Gastrocnemius medialis (tissue), 4 donors: ENCODE measurements at places on chromosomes 16 and 17. TPM values are rescaled to one million over a fixed set of nuclear protein-coding genes. Genes with fewer than 3 reads are reported as not detected.

KRT32 gene
- total RNA-seq = not detected

SULT1A1 gene
- 6.6 TPM for total RNA-seq

RTN4RL1 gene
- total RNA-seq = 0.78 TPM

OR1F1 gene
- not detected for total RNA-seq

PTX4 gene
- total RNA-seq = 0.41 TPM

MPO gene
- total RNA-seq = 0.31 TPM

SLC13A2 gene
- not detected for total RNA-seq

DNA sequence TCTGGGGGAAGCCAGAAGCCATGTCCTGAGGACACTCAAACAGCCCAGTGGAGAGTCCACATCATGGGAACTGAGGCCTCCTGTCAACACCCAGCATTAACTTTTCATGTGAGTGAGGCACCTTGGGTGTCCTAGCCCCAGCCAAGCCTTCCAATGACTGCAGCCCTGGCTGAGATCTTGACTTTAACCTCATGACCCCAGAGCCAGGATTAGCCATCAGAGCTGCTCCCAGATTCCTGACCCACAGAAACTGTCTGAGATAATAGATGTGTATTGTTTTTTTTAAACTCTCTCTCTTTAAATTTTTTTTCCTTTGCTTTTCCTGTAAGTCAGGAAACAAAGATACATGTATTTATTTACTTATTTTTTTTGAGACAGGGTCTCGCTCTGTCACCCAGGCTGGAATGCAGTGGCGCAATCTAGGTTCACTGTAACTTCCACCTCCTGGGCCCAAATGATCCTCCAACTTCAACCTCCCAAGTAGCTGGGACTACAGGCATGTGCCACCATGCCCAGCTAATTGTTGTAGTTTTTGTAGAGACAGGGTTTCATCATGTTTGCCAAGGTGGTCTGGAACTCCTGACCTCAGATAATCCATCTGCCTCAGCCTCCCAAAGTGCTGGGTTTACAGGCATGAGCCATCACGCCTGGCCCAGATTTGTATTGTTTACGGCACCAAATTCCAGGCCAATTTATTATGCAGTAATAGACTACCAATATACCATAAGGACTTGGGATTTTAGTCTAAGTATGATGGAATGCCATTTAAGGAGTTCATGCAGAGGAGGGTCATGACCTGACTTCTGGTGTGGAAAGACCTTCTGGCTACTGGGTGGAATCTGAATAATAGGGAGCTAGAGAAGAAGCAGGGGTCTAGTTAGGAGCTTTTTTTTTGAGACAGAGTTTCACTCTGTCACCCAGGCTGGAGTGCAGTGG is 14.0 kb upstream of the TMEM94 start:
- no peaks in the 10 kb centered on the region for H3K36me3 ChIP-seq
- peak overlapping the region; percentile 26 for H3K27ac ChIP-seq
- peaks cover 3% of the 10 kb centered on the region for H3K4me1 ChIP-seq
- no peak overlapping the region for H3K4me3 ChIP-seq
- H3K27me3 ChIP-seq = no peaks in the 10 kb centered on the region

GRCh38 chr16:85126705-85127378 is 14.6 kb upstream of the CIBAR2 start:
- peak overlapping the region; percentile 89 for H3K27ac ChIP-seq
- no peaks in the 10 kb centered on the region for H3K27me3 ChIP-seq
- peak; percentile 78 for DNase-seq
- H3K4me3 ChIP-seq = peak overlapping the region; percentile 2
- H3K36me3 ChIP-seq = no peaks in the 10 kb centered on the region
- H3K4me1 ChIP-seq = peaks cover 48% of the 10 kb centered on the region

DNA sequence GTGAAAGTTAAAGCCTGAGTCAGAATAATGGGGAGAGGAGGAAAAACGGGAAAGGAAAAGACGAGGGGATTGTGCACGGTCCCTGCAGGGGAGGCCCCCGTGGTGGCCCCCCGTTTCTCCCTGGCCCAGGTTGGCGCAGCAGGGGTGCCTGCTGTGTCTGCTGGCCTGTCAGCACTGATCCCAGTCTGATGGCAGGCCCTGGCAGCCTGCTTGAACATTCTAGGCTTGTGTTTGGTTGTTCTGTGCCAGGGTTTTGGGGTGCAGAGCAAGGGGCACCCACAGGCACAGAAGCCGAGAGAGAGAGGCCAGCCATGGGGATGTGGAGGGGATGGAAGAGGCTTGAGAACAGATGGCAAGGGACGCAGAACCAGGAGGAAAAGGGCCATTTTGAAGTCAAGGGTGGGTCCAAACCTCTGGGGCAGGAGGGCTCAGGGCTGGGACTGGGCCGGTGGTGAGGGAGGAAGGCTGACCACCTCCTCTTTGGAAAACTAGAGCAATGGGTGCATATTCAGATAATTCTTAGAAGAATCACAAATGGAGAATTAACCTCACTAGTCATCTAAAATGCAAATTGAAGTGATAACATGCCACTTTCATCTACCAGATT is 35.9 kb downstream of the TBX4 start:
- H3K27me3 ChIP-seq = no peaks in the 10 kb centered on the region
- no peak for DNase-seq
- no peaks in the 10 kb centered on the region for H3K4me1 ChIP-seq
- no peak overlapping the region for H3K4me3 ChIP-seq

DNA sequence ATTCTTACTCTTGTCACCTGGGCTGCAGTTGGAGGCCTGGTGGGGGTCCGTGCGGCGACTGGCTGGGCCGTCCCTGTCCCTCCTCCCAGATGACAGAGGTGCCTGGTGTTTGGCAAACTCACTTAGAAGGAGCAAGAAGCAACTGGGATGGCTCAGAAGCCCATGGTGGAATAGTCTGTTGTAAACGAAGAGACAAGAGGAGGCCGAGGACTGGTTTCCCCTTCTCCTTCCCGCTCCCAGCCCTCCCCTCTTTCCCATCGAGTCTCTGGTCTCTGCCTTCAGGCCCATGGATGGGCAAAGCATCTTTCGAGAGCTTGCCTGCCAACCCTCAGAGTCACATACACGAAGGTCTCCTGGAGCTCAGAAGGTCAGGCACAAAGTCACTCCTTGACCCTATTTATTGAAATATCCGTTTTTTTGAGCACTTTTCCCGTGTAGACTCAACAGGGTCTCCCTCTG is 364.4 kb downstream of the SEC14L1 start:
- no peak overlapping the region for H3K27ac ChIP-seq
- H3K27me3 ChIP-seq = no peaks in the 10 kb centered on the region
- no peaks in the 10 kb centered on the region for H3K4me1 ChIP-seq
- H3K4me3 ChIP-seq = no peak overlapping the region

DNA sequence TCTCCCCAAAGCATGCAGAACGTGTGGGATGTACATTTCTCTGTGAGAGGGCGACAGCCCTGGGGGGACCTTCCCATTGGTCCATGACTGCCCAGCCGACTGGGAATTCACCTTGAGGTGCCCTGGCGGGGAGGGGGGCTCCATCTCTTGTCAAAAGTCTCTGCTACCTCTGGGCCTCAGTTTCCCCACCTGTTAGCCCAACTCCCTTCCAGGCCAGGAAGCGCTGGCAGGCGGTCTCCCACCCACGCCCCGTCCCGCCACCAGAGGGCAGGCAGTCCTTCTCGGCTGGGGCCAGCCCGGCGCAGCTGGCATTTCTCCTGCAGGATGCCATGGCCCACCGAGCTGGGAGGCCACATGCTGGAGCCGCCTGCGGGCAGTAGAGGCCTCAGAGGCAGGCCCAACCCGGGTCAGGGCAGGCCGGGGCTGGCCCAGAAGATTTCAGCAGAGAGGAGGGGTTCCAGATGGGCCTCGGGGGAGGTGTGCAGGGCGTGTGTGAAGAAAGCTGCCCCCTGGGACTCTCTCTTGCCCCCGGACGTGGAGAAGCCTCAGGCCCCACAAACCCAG is 16.6 kb downstream of the CD7 start:
- DNase-seq = peak; percentile 39
- H3K4me3 ChIP-seq = no peak overlapping the region
- peaks cover 27% of the 10 kb centered on the region for H3K4me1 ChIP-seq
- H3K27me3 ChIP-seq = no peaks in the 10 kb centered on the region
- H3K27ac ChIP-seq = no peak overlapping the region

DNA sequence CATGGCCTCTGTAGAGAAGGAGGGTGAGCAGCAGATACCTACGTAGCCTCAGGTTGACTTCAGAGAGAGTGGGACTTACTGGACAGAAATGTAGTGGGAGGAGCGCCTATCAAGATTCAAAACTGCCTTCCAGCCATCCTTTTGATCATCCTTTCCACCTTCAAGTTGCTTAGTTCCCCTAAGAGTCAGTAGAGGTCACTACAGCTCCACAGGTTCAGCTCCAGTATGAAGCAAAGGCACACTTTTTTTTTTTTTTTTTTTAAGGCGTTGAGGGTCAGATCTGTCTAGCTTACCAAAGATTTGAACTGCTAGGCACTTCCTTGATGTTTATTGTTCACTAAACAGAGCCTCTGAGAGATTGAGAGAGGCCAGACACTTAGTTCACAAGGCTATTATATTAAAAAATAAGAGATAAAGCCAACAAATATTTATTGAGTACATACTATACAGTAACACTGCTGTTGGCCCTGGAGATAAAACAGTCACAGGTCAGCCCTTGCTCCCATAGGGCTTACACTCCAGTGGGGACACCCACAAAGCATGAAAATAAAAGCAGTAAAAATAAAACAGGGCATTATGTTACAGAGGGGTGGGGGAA is 3.1 kb downstream of the RNF227 start:
- H3K27me3 ChIP-seq = no peaks in the 10 kb centered on the region
- no peak overlapping the region for H3K27ac ChIP-seq
- no peak for DNase-seq
- peaks cover 4% of the 10 kb centered on the region for H3K36me3 ChIP-seq
- no peak overlapping the region for H3K4me3 ChIP-seq

GRCh38 chr16:88560714-88561484 is 9.3 kb upstream of the ZC3H18 start:
- H3K27me3 ChIP-seq = peaks cover 6% of the 10 kb centered on the region
- no peak for DNase-seq
- no peaks in the 10 kb centered on the region for H3K36me3 ChIP-seq
- H3K4me3 ChIP-seq = no peak overlapping the region

GRCh38 chr17:21689604-21690003 is 2.7 kb upstream of the KCNJ18 start:
- H3K4me3 ChIP-seq = no peak overlapping the region
- no peaks in the 10 kb centered on the region for H3K36me3 ChIP-seq
- no peak overlapping the region for H3K27ac ChIP-seq

DNA sequence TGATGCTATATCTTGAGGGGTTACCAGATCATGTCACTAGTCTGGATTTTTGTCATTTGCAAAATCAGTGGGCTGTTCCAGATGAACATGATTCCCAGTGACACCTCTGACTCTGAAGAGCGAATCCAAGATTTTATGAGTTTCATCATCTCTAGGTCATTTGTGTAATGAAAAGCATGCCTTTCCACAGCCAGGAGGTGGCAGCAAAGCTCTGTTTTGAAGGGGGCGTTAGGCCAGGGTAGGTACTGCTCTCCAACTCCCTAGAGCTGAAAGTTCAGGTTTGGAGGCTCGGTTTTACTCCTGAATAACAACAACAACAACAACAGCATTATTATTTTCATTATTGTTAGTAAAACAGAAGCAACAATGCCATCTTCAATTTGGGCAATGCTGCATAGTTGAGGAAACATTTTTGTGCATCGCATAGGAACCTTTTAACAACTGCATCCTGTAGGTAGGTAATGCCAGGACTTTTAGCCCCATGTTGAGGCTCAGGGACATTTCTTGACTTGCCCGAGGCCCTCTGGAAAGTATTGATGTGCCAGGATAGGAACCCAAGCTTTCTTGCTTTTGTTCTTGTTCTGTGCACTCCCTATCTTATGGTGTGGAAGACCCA is 77.0 kb downstream of the MYH13 start:
- no peaks in the 10 kb centered on the region for H3K27me3 ChIP-seq
- H3K4me3 ChIP-seq = no peak overlapping the region
- H3K36me3 ChIP-seq = no peaks in the 10 kb centered on the region
- H3K27ac ChIP-seq = no peak overlapping the region
- H3K4me1 ChIP-seq = no peaks in the 10 kb centered on the region
- DNase-seq = no peak

DNA sequence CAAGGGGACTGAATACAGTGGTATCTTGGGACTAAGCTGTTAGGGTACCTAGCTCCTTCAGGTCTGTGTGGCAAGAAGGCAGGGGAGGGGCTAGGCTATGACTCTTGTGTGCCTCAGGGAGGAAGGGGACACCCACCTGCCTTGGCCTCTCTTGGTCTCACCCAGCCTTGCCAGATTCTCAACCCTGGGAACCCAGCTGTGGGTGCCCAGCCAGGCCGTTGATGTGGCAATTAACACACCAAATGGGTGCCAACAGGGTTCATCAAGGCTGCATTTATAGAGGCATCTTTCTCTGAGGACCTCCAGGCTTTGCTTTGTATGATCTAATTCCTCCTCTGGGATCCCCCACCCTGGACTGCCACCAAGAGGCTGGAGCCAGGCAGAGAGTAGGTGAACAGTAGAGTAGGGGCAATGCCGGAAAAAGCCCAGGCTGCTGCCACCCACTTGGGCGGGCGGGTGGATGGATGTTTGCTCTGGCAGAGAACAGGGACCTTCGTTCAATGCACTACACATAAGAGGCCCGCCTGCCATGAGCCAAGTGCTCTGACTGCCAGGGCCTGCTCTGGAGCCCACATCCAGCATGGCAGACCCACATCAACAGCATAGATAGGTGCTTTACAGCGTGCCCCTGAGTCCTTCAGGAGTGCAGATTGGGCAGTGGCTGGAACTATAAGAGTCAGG is 3.2 kb upstream of the ASB16 start:
- no peaks in the 10 kb centered on the region for H3K27me3 ChIP-seq
- no peak for DNase-seq
- H3K36me3 ChIP-seq = no peaks in the 10 kb centered on the region
- H3K4me1 ChIP-seq = peaks cover 19% of the 10 kb centered on the region
- no peak overlapping the region for H3K27ac ChIP-seq
- no peak overlapping the region for H3K4me3 ChIP-seq

- H3K27ac ChIP-seq = no peak overlapping the region
- no peaks in the 10 kb centered on the region for H3K27me3 ChIP-seq
- H3K4me1 ChIP-seq = no peaks in the 10 kb centered on the region
- no peak for DNase-seq
Observed at GRCh38 chr17:21772321-21772720, 80.0 kb downstream of the KCNJ18 start.

DNA sequence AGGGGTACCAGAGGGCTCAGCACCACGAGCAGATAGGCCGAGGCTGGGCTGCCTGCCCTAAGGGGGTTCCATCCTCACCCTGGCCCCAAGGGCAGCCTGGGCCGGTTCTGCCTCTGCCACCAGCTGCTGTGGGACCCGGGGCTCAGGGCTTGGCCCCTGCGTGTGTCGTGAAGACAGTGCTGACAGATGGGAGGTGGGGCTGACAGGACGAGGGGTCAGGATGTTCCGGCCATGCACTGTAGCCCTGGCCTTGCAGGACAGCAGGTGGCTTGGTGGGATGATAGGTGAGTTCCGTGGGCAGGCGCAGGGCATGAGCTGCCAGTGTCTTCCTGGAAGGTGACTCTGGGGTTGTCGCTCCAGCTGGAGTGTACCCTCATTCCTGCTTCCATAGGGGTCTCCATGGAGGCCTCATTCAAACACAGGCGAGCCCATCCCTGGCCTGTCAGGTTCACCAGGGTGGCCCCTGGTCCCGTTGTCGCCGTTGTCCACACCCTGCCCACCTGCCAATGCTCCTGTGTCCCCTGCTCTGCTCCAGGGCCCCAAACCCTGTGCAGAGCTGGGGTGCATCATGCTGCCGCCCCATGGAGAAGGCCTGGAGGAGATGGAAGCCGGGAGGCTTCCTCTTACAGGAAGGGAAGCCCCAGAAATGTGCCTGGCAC is 57.2 kb downstream of the WDR45B start:
- H3K4me3 ChIP-seq = no peak overlapping the region
- H3K27ac ChIP-seq = peak overlapping the region; percentile 87
- peaks cover 26% of the 10 kb centered on the region for H3K4me1 ChIP-seq
- peaks cover 26% of the 10 kb centered on the region for H3K36me3 ChIP-seq

- DNase-seq = peak; percentile 22
- peaks cover 6% of the 10 kb centered on the region for H3K4me1 ChIP-seq
- no peaks in the 10 kb centered on the region for H3K36me3 ChIP-seq
- no peaks in the 10 kb centered on the region for H3K27me3 ChIP-seq
- peak overlapping the region; percentile 68 for H3K27ac ChIP-seq
Observed at GRCh38 chr17:39143552-39144093, 7.8 kb downstream of the PLXDC1 start.
